ENCODE measurements at places on chromosomes 3 and 15.

DNA sequence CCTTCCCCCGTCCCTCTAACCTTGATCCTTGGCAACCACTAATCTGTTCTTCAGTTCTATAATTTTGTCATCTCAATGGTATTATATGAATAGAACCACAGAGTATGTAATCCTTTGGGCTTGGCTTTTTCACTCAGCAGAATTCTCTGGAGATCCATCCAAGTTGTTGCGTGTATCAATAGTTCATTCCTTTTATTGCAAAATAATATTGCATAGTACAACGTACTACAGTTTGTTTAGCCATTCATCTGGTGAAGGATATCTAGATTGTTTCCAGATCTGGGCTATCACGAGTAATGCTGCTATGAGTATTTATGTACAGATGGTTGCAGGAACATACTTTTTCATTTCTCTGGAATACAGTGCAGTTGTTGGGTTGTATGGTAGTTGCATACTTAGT lies 76.2 kb downstream of the PLXNA1 start:
- no peak for DNase-seq

GRCh38 chr15:38074029-38074428 lies 139.6 kb downstream of the TMCO5A start:
- DNase-seq, result no peak

- DNase-seq, result no peak
Observed at GRCh38 chr3:35200056-35200455, 439.3 kb upstream of the ARPP21 start.

GRCh38 chr3:59658866-59659265 lies 609.0 kb upstream of the CFAP20DC start:
- DNase-seq, result no peak

- DNase-seq, result no peak
Observed at GRCh38 chr3:141126661-141127343, 75.7 kb downstream of the SPSB4 start.

DNA sequence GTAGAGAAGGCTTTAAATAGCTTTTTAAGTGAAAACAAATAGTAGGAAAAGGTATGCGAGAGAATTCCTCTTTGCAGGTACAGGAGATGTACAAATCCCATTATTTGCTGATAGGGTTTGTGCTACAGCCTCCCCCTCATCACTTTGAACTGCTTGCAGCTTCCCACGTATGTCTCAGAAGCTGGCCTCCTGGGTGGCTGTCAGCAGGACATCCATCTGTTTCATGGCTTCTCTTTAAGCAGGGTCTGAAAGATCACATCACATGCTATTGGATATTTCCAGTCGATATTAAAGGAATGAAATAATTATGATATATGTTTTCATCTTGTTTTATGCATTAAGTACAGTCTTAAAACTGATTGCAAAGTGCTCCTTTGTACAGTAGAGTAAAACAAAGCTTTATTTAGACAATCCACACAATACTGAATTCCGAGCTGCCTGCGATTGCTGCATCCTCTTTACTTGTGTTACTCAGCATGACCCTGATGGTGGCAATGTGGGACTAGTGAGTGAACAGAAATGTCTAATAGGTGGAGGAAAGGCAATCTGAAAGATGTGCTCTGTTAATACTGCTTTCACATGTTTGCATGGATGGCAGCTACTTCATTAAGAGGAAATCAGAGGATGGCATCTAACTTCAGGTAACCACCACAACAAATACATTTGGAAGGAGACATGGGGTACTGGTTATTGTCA lies 930.6 kb upstream of the SEMA6D start:
- DNase-seq, result no peak

GRCh38 chr3:177057768-177058167 lies 139.5 kb downstream of the TBL1XR1 start:
- no peak for DNase-seq

GRCh38 chr15:49428409-49429095 lies 5.5 kb downstream of the FGF7 start:
- DNase-seq, result peak; percentile 32

GRCh38 chr3:98612587-98612986 lies 19.2 kb upstream of the CPOX start:
- DNase-seq, result no peak

DNA sequence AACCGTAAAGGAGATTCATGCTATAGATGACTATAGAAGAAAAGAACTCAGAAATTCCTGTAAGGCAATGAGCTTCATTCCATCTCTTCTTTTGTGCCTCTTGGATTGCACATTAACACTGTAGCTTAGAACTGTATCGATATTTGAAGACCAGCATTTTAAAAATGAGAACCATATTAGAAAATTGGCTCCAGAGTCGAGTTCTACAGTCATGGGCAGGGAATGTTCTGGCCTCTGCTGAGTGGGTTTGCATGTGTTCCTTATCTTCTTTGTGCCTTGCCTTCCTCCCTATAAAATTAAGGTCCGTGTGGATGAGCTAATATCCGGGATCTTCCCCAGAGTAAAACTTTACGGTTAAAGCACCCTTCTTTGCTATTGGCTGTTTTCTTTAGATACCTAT lies 77.4 kb upstream of the PLCL2 start:
- DNase-seq, result peak; percentile 59

DNA sequence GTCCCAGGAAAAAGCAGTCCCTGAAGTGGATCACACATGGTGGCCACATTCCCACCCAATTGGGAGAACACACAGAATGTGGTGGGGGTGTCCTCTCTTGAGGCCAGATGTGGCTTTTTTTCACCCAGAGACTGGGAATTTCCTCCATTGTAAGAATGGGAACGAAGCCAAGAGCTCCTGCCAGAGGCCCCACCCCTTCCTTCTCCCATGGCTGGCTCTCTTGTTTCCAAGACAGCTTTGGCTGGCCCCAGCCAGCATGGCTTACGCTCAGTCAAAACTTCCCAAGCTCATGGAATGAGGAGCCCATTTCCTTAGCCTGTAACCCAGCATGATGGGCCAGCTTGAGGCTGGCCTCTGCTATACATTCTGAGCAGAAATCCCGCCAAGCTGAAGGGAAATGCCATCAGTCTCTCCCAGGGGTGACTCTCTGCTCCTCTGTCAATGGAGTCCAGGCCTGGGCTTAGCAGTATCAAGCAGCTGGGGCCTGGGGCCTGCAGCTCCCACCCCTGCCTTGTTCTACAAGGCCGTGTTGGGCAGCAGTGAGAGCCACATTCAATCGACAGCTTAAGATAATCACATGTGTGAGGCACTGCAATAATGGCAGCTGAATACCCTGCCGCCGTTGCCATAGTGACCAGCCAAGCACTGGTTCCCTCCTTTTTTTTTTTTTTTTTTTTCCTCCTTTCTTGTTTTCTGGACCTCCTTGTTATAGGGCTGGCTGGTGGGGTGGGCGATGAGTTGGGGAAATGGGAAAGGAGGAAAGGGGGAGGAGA lies 142.4 kb downstream of the EPHB1 start:
- peak; percentile 9 for DNase-seq

DNA sequence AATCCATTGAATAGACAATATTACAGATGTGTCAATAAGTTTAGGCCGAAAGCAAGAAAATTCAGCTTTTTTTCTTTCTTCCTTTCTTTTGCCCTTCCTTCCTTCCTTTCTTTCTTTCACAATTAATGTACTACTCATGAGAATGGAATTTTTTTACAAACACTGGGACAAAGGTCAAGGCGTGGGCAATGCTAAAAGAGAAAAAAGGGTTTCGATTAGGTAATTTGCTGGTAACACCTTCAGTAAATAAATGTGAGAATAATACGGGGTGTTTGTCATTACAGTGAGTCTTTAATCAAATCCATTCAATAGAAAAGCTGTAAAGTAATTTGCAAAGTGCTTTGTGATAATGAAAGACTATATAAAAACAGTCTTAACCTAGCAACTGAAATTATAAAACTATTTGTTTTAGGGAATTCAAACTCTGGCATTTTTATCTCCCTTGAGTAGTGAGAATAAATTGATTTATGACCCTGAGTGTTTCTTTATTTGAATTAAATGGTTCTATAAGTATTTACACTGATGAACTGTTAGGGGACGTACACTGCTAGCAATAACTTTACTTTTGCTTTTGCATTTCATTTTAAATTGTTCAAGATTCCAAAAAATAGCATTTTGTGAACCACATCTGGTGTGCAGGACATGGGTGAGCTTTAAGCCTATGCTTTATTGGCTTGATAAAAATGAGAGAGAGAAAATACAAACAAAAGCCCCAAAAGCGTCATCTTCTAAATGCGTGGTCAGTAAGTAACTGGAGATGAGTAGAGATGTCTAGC lies 104.2 kb upstream of the THRB start:
- peak; percentile 17 for DNase-seq

DNA sequence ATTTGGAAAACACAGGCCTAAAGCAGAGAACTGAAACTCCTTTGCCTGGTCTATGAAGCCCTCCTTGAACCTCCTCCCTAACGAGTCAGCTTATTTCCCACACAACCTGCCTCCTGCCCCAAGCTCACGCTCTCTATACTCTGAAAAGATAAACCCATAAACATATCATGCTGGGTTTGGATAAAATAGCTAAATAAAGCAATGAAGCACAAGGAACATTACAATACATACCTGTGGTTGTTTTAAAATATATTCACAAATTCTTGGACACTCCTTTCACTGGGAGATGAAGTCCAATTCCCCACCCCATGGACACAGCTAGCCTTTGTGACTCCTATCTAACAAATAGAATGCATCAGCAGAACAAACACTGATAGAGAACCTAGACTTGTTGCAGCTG lies 98.2 kb downstream of the PLCH1 start:
- no peak for DNase-seq

GRCh38 chr15:60091157-60091556 lies 87.0 kb downstream of the FOXB1 start:
- DNase-seq, result peak; percentile 89

DNA sequence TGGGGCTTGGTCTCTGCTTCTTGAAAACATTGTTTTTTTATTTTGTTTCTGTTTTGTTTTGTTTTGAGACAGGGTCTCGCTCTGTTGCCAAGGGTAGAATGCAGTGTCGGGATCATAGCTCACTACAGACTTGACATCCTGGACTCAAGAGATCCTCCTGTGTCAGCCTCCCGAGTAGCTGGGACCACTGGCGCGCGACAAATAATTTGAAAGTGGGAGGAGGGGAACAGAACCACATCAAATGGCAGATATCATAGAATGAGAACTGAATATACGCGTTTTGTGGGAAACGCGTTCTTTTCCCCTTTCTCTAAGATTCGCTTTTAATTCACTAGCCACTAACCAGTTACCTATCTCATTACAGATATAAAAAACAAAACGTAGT lies 641 bp upstream of the VPS13C start:
- DNase-seq, result no peak

- no peak for DNase-seq
Observed at GRCh38 chr3:50612970-50613846, 1.6 kb upstream of the CISH start.

GRCh38 chr15:96038650-96039049 lies 291.9 kb upstream of the NR2F2 start:
- DNase-seq, result no peak

DNA sequence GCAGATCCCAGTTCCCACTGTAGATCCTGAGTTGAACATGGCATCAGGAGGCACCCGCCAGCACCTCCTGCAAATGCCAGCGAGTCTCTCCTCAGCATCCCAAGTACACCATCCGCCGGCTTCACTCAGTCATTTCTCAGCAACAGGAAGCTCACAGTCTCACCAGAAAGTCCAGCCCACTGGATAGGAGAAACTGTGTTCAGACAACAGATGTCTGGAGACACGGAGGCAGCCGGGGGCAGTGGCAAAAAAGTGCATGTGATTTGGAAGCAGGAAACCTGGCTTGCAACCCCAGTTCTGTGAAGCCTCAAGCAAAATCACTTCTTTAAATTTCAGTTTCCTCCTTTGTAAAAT lies 68.7 kb downstream of the SRGAP3 start:
- no peak for DNase-seq

DNA sequence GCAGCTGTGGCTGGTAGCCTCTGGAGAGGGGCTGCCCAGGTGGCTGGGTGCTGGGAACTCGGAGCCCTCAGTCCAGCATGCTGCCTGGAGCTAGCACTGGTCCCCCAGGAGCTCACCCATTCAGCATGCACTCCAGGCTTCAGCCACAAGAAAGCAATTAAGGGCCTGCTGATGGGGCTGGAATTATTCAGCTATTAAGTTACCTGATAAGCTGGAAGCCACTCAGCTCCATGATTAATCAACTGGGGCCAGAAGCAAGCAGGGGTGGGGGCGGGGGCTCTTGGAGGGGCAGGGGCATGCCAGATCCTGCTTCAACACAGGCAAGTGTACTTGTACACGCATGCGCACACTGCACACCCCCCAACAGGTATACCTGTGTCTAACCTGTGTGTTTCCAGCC lies 22.1 kb upstream of the TMEM115 start:
- no peak for DNase-seq

GRCh38 chr15:64596701-64597476 lies 136.5 kb downstream of the ZNF609 start:
- DNase-seq, result peak; percentile 40

DNA sequence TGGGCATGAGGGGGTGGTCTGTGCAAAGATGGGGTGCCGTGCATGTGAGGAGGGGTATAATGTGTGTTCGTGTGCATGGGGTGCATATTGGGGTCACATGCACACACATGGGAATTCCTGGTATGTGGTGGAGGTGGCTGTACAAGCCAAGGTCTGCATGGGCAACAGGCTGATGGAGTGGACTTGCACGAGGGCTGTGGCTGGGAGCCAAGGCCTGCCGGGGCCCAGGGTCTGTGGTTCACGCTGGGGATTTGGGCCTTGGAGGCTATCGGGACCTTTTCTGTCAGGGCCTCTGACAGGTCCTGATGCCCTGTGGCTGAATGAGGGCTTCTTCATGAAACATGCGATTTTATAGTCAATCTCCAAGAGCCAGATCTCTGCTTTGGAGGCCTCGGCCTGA lies 9.8 kb upstream of the PLXND1 start:
- DNase-seq, result no peak

DNA sequence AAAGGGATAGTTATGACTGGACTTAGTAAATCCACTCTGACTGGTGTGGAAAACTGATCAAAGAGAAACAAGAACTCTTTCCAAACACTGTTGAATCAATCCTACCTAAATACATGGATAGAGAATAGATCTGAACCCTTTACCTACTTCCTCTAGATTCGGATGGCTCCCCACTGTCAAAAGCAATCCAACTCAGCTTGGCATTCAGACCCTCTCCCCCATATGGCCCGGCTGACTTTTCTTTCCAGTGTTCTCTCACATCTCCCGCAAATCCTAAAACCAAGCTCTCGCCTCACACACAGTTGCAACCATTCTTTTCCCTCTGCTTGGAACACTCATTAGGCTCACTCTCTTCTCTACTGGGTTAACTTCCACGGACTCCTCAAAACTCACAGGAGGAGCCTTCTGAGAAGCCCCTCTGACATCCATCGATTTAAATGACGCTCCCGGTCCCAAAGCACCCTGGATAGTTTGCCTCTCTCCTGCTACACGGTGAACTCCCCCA lies 639 bp downstream of the SPICE1 start:
- no peak for DNase-seq

Measured in AG08395 (cell line).